Activated T-cell treated with anti-CD3 and anti-CD28 coated beads, Interleukin-2, amount 50 U/mL, for 4 hours (primary cell): ENCODE measurements at places on chromosomes 6 and 20. TPM values are rescaled to one million over a fixed set of nuclear protein-coding genes. Genes with fewer than 3 reads are reported as not detected.

GRCh38 chr6:140956571-140957369, 1176.0 kb upstream of the GJE1 start:
- DNase-seq, result no peak

DNA sequence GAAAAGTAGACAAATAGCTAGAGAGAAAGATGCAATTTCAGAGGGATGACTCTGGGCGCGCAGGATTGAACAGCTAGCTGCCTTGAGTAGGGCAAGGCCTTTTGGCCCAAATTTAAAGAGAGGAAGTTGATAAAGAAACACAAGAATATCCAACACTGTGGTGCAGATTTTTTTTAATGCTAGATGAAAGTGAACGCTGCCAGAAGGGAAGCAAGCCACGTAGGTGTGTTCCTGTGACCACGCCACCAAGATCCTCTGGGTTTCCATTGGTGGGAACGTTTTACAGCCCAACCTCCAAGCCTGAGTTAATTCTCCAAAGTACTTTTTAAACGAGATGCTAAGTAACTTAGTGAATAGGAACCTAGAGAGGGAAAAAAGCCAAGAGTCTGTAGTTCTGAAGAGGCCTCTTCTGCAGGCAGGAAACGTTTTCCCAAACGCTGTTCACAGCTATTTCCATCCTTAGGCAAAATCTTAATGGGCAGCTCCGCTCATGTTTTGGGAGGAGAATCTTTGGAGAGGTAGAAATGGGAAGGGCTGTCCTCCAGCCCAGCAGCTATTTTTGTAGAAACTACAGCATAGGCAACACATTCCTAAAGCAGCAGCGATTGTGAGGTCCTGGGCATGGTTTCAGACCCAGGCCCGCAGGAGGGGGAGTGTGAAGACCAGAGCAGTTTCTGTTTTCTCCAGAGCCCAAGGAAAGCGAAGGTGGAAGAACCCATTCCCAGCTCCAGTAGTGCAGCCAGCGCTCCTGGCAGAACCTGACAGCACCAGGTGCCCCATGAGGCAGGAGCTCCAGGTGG, 8.2 kb downstream of the LY86 start:
- no peak for DNase-seq

DNA sequence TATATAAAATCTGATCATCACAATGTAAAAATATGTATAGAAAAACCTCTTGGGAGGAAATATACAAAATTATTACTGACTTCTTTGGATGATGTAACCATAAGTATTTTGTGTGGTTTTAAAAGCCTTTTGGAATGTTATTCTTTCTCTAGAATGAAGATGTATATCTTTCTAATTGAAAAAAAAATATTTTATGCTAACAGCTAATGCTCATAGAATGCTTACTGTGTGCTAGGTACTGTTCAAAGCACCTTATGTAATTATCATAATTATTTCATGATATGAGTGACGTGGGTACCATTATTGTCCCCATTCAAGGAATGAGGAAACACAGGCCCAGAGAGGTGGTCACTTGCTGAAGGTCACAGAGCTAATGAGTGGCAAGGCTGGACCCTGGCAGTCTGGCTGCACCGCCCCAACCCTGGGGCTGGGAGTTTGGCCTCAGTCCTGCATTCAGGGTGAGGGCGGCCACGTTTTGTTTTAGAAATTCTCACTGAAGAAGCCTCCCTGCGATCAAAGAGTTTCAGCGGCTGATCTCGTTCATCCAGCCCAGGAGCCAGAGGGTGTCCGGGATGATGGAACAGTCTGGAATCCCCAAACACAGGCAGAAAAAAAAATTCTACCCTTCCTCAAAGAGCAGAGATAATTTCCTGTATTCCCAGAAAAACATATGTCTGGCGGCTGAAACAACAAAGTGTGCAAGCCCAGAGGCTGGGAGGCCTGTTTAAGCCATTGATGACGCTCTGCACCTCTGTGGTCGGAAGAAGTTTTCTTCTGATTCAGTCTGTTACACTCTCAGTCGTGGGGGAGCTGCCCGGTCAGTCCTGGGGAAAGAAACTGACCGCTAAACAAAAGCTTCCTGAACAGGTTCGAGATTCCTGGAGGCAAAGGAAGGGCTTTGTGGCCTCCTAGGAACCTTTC, 37.3 kb downstream of the TFEB start:
- no peak for DNase-seq

DNA sequence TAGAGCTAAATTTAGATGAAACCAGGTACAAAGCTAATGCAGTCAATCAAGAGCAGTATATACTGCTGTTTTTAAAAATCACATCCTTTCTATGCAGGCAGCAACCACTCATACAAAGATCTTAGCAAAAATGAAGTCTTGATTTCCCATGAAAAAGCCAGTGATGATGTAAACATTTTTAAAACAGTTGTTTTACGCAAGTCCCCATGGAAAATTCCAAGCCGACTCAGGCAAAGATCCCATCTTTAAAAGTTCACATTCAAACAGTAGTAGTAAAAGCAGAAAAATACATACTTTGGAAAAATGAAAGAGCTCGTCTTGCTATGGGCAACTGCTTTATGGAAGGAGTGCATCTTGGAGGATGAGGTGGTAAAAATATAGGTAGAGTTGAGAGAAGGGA, 84.0 kb downstream of the RCAN2 start:
- DNase-seq, result no peak

The DEFB115 gene
- total RNA-seq, result not detected
